ENCODE measurements at places on chromosomes 12 and 14.

DNA sequence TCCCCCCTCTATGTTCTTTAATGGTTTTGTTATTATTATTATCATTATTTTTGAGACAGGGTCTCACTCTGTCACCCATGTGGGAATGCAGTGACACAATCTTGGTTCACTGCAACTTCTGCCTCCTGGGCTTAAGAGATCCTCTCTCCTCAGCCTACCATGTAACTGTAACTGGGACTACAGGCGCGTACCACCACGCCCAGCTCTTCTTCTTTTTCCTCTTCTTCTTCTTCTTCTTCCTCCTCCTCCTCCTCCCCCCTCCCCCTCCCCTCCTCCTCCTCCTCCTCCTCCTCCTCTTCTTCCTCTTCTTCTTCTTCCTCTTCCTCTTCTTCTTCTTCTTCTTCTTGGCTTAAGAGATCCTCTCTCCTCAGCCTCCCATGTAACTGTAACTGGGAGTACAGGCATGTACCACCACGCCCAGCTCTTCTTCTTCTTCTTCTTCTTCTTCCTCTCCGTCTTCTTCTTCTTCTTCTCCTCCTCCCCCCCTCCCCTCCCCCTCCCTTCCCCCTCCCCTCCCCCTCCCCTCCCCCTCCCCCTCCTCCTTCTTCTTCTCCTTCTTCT, 5.4 kb upstream of the KRT7 start:
- DNase-seq, result no peak

GRCh38 chr12:54404061-54405004, 14.7 kb downstream of the ITGA5 start:
- DNase-seq, result peak; percentile 80

DNA sequence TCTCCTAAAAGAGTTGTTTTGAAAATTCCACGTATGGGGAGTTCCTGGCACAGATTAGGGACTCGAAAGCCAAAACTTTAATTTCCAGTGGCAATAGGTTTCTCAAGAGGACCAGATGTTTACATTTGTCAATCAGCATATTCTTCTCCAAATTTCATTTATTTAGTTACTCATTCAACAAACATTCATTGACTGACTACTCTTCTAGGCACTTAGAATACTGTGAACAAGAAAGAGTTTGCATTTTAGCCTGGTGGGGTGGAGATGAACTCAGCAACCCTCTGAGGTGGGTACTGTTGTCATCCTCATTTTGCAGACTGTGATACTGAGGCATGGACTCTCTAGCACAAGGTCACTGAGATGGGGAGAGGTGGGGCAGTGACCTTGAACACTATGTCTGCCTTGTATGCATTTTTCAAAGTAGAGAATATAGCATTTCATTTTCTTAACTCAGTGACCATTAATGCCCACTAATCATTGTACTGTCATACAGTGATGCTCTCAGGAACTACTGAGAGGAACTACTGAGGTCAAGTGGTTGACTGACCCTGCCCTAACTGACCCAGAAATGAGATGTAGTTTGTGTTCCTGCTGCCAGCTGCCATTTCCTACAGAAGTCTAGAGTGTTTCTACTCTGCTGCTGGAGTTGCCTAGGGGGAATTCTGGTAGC, 2.2 kb downstream of the L3HYPDH start:
- no peak for DNase-seq

DNA sequence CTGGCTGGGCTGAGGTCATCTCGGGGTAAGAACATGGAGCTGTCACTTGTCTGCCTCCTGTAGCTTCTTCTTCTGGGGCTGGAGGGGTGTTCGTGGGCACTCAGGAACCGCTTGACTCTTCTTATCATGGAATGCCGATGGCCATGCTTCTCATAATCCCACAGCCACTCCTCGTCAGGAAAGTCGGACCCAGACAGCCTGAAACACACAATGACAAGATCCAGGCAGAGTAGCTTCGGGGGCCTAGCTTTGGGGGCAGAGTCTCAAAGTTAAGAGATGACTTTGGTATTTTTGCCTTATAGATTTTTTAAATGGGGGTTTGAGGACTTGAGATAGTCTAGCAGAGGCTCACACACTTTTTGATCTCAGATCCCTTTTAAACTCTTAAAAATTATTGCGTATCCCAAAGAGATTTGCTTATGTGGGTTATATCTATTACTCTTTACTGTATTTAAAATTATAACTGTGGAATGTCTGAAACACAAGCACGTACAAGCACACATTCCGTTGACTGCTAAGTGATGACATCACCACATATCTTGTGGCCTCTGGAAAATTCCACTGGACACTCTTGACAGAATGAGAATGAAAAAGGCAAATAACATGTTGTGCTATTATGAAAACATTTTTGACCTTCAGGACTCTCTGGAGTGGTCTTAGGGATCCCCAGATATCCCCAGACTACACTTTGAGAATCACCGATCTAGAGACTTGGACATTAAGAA, 43.3 kb downstream of the BEST3 start:
- DNase-seq, result no peak

- DNase-seq, result no peak
Measured at GRCh38 chr14:57883061-57883460, 17.2 kb upstream of the SLC35F4 start.

DNA sequence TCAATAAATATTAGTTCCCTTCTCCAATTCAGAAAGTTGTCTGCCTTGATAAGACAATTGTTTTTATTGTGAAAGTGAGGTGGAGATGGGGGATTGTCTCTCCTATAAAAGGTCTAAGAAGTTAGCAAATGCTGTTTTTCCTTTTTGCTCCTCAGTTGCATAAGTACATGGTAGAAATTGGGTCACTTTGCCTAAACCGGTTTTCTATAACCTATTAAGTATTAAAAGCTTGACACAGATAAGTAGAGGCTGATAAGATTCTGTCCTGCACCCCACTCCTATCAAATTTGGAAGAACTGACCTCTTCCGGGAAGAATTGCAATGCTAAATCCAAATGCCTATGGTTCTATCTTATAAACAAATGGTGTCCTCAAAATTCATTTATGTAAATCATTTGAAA, 7.0 kb downstream of the SLCO1B1 start:
- no peak for DNase-seq

GRCh38 chr12:127355061-127355841, 911.7 kb upstream of the TMEM132C start:
- DNase-seq, result no peak

- DNase-seq, result no peak
Measured at GRCh38 chr12:118925407-118925806, 55.9 kb upstream of the SRRM4 start.

All from neuronal stem cell (in vitro differentiated cells).